Kasumi-1 (cell line): ENCODE measurements at places on chromosomes 4 and X.

- no peak for DNase-seq
These were observed 129.0 kb downstream of the AFF2 start for GRCh38 chrX:148629434-148629833.

DNA sequence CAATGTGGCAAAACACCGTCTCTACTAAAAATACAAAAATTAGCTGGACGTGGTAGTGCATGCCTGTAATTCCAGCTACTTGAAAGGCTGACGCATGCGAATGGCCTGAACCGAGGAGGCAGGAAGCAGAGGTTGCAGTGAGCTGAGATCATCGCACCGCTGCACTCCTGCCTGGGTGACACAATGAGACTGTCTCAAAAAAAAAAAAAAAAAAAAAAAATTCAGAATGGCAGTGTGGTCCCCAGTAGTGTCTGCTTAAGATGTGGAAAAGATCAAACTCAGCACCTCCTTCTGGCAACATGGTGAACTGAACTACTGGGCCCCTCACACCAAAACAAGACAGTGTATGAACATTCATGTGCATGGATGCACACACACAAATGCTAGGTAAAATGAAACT, 32.2 kb downstream of the SMS start:
- DNase-seq = no peak

- no peak for DNase-seq
These were observed 343.6 kb downstream of the ARHGAP10 start for GRCh38 chr4:148075438-148075837.

DNA sequence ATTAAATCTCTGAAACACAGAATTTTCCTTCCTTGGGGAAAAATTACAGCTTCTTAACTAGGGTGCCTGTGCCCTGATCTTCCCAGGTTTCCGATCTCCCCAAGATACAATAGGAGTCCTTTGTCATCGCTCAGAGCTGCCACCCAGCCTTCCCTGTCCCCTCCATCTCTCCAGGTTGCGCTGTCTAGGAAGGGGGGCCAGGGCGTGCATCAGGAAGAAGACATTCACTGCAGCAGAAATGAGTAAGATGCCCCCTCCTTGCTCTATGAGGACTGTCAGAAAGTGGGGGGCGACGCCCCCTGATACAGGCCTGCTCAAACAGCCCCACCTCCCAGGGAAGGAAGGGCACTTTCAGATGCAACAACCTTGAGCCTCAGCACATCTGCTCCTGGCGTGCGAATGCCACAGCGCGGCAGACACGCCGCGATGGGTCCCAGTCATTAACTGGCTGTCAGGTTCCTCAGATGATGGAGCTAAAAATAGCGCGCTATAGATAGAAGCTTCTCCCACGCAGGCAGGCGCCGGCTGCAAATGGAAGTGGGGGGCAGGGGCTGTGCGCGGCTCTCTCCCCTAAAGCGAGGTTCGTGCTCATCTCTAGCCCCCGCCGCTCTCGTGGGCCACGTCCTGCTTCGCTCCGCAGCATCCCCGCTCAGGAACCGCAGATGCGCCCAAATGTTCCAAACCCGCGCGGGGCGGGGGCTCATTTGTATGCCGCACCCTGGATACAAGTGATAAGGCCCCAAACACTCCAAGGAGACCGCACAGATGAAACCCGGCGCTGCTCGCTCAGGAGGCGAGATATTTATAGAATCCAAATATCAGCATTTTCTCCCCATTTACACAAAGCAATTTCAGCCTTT, 57.6 kb upstream of the LGI2 start:
- peak; percentile 40 for DNase-seq

DNA sequence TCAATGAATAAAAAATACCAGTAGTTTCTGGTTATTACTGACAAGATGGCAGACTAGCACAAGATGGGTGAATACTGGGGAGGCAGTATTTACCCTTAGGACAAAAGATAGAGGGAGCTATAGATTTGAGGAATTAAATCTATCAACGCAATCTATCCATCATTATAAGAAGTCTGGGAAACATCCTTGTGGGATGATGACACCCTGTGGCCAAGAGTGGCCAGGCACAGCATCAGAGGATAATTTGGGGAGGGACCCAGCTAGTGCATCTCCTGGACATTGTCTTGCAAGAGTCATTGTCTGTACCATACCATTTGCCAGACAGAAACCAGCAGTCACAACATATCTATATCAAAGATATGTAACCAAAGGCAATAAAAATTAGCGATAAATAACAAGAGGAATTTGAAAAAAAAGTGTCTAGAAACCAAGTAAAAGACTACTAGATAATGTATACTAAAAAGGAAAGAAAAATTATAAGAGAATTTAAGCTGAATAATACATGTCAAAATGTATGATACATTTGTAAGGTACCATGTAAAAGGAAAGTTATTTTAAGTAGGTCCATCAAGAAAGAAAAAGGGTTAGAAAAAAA, 22.9 kb downstream of the KCTD8 start:
- DNase-seq = peak; percentile 21

DNA sequence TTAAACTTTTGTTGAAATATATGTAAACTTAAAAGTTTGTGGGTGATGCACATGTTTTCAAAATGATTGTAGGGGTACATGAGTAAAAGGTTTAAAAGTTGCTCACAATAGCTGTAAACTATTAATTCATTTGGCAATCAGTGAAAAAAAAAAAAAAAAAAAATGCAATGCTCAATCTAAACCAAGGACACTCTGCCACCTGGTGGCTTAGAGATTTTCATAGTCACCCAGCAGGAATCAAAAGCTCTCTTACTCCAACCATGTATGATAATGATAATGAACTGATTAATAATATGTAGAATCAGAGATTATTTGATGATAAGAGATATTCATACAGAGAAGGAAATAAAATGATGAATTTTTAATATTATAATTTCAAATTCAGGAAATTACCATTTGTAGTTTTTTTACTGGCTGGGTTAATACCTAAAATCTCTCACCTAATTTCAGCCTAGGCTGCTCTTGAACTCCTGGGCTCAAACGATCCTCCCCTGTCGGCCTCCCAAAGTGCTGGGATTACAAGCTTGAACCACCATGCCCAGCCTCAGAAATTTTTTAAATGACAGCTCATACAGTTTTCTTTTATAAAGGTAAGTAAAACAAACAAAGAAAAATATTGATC, 46.9 kb upstream of the SLC25A4 start:
- peak; percentile 67 for DNase-seq

GRCh38 chrX:143633461-143634308, 2.2 kb downstream of the SLITRK4 start:
- no peak for DNase-seq

DNA sequence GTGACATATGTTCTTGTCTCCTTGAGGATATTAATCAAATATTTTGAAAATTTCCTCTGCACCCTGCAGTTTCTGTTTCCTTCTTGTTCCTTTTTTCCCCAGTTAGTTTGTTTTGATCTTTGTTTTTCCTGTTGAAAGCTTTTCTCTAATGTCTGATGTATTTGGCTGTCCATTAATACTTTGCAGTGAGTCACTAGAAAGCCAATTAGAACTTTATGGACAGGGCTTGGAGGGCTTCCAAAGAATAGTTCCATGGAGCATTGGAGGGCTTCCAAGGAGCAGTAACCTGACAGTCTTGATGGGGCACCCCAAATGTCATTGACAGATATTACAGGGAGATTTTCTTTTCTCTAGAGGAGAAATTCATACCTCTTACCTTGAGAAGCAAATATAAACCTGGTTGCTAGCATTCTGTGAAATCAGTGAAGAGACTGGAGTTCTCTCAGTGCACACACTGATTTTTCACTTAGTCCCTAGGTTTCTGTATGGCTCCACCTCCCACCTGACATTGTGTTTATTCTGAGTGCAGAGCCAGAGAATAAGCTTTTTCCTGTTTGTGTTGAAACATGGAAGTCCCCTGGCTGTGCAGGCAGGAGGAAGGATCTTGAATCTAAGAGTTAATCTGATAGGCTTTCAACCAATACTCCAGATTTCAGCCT, 26.5 kb downstream of the SPARCL1 start:
- no peak for DNase-seq

- DNase-seq = peak; percentile 45
These were observed 120.4 kb upstream of the STX18 start for GRCh38 chr4:4662230-4662629.

DNA sequence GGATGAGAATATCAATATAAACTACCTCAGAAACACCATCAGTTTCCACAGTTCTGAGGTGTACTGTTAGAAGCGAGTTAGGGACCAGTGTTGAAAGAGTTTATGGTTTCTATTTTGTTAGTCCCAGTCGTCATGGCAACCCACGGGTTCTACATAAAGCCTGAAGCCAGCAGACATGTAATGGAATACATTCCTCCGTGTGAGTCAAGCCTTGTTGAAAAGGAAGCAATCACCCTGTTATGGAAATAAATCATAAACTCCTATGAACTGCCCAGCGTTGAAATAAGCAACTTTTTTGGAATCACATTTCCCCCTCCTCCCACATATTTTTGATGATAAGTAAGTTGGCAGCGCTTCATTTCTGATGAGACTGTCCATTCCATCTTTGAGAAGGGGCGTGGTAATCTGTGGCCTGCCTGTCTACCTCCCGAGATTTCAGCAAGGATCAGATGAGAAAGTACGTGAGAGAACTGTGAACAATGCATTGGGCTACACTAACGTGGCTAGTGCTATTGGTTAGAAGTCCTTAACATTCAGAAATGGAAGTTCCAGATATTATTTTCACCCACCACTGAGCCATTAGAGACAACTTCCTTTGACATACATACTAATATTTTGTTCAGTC, 40.4 kb upstream of the PDHA1 start:
- no peak for DNase-seq

- no peak for DNase-seq
These were observed 21.8 kb downstream of the WDR1 start for GRCh38 chr4:10094841-10095240.

GRCh38 chr4:22744478-22745062, 51.8 kb downstream of the GBA3 start:
- no peak for DNase-seq

DNA sequence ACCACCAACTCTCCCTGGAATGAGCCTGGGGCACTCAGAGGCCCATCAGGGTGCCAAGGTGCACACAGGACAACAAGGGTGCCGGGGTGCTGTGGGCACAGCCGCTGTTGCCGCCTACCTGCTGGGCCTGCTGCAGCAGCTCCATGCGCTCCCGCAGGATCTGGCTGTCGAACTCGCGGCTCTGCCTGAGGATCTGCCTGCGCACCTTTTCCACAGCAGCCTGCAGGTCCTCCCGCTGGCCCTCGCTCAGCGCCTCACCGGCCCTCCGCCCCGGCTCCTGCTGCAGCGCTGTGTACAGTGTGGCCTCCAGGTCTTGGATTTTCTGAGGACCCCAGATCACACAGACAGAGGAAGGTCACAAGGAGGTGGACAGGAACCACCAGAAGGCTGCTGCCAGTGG, 17.6 kb upstream of the C4orf50 start:
- no peak for DNase-seq

- no peak for DNase-seq
These were observed 57.2 kb downstream of the FNIP2 start for GRCh38 chr4:158826057-158826456.

- no peak for DNase-seq
These were observed 62.3 kb downstream of the FAM184B start for GRCh38 chr4:17719106-17719505.

GRCh38 chr4:184421533-184422155, 52.7 kb downstream of the IRF2 start:
- DNase-seq = no peak

- DNase-seq = no peak
These were observed 7.3 kb downstream of the HAUS7 start for GRCh38 chrX:153463031-153463430.

DNA sequence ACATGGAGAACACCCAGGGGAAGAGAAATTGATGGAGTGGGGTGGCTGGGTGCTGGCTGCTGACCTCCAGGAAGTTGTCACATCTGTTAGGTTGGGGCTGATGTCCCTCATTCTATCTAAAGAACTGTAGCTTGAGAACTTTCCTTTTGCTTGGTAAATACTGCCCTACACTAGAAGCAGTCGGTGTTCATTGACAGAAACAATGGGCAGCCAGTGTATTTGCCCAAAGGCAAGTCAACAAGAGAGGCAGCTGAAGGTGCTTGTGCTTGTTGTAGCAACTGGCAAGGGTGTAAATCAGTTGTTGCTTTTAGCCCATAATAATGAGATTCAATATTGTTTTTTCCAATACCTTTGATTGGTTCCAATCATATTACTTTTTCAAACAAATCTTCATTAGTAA, 956 bp downstream of the TMEM154 start:
- no peak for DNase-seq
